ENCODE measurements at places on chromosomes 11 and 22.

DNA sequence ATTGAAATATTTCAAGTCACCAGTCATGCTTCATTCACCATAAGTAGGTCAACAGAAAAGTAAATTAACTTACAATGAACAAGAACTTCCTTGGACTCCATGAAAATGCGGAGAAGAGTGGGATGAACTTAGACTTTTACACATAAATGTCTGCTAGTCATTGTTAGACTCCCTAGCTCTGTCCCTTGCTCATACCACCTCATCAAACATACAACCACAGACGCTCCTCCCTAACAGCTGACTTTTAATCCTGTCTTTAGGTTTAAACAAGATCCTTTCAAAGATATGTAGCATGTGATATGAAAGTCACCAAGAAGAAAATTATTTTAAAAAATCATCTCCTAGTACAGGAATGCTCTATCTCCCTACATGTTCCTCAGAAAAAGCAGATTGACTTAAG, 248.1 kb downstream of the DLG2 start:
- DNase-seq: no peak

GRCh38 chr22:35882211-35883030, 146.2 kb downstream of the RBFOX2 start:
- DNase-seq: no peak

GRCh38 chr11:35118906-35119305, 20.1 kb upstream of the CD44 start:
- DNase-seq: no peak

- no peak for DNase-seq
Observed at GRCh38 chr11:35245786-35246185, 106.8 kb downstream of the CD44 start.

- DNase-seq: no peak
Observed at GRCh38 chr11:64107303-64107702, 58.6 kb downstream of the MACROD1 start.

DNA sequence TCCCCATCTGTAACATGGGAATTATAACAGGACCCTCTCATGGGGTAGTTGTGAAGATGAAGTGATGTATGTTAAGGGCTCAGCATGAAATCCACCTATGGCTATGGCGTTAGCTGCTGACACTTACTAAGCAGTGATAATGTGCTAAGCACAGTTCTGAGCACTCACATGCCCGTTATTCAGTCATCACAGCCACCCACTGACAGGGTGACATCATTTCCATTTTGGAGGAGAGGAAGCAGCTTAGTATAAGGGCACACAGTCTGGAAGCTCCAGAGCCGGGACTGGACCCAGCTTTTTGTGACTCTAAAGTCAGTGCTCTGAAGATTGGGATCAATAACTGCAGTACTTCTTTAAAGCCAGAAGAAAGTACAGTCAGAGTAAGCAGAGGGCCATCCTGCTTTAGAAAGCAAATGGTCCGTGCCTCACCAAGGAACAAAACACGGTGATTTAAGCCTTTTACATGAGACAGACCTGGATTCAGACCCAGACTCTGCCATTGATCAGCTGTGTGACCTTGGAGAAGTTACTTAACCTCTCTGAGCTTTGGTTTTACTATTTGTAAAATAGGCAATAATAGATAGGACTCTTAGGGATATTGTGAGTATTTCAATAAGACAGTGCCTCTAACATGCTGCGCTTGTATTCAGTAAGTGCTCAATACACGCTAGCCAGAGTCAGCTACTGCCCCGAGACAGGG, 61.5 kb downstream of the SGSM1 start:
- no peak for DNase-seq

DNA sequence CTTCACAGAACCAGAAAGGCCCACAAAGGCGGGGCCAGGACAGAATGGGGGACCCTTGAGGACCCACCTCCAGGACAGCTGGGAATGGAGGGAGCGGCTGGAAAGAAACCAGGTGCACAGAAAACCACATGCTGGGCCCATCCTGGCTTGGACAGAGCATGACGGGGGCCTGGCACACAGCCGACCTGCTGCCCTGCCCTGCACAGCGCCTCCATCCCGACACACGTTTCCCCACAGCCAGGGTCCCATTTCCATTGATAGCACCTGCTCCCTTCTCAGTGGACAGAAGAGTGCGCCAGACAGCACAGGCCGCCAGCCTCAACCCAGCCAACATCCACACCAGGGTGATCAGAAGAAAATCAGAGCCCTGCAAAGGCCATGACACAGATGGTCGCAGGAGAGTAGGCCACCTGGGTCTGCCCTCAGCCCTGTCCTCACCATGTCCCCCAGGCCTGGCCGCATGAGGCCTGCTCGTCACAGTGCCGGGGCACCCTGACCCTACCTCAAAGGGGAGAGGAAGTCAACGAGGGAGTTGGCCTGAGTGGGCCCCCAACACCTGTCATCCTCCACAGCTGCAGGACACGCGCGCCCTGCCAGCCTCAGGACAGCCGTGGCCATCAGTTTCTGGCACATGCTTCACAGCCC, 28.1 kb downstream of the BRD1 start:
- no peak for DNase-seq

DNA sequence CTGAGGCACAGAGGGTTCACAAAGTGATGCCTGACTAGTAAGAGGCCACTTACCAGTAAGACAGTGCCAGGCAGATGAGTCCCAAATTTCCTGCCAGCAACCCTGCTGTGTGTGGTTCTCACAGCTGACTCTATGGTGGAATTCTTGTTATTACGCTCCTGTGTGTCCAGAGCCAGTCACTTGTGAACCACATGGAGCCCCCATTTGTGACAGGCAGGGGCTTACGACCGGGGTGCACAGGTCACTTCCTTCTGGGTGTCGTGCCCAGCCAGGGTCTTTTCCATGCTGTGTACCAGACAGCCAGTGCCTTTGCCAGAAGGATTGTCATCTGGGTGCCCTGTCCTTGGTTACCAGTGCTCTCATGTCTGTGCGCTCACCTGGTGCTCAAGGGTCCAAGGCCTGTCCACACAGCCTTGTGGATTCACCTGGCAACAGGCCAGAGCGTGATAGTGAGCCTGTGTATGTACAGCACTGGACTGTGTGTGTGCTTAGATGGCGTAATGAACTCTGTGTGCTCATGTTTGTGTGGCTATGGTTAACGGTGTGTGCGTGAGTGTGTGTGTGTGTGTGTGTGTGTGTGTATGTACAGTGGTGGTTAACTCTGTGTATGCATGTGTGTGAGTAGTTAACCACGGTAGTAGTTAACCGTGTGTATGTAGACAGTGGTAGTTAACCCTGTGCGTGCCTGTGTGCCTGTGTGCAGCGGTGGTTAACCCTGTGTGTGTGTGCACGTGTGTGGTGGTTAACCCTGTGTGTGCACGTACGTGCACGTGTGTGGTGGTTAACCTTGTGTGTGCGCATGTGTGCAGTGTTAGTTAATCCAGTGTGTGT, 18.6 kb downstream of the GRAMD4 start:
- DNase-seq: no peak

DNA sequence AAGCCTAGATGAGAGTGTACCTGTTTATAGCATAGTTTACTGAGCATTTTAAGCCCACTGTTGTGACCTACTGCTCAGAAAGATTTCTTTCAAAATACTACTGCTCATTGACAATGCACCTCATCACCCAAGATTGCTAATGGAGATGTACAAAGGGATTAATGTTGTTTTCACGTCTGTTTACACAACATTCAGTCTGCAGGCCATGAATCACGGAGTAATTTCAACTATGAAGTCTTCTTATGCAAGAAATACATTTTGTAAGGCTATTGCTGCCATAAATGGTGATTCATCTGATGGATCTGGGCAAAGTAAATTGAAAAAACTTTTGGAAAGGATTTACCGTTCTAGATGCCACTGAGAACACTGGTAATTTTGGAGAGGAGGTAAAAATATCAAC, 112.9 kb downstream of the KIF18A start:
- no peak for DNase-seq

GRCh38 chr11:66559142-66559865, 9.1 kb downstream of the CTSF start:
- DNase-seq: no peak

DNA sequence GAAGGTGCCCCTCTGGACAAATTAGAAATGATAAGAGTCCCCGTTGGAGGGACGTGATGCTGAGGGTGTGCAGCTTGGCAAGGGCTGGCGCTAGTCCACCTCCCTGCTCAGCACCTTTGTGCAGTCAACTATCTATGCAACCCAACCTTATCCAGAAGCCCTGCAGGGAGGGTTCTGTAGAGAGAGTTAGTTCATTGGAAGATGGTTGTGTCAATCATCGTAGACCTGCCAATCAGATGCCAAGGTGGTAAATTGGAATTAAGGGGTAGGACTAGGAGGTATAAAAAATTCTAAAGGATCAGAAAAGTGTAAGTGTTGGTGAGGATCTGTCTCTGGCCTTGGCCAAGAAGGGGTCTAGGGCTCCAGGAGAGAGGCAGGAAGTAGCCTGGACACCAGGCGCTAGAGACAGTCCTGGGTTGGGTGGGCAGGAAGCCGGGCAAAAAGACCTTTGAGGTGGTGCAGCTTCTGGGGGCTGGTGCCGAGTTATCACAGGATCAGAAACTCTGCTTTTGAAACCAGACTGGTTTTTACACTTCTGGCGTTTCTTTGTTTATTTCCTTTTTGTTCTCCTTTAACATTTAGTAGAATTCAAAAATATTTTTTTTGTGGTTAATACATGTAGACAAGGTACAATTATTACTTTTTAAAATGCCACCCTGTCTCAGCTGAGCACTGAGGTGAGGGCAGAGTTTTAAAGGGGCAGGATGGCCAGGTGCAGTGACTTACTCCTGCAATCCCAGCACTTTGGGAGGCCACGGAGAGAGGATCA, 1.6 kb downstream of the C1QTNF6 start:
- DNase-seq: no peak

DNA sequence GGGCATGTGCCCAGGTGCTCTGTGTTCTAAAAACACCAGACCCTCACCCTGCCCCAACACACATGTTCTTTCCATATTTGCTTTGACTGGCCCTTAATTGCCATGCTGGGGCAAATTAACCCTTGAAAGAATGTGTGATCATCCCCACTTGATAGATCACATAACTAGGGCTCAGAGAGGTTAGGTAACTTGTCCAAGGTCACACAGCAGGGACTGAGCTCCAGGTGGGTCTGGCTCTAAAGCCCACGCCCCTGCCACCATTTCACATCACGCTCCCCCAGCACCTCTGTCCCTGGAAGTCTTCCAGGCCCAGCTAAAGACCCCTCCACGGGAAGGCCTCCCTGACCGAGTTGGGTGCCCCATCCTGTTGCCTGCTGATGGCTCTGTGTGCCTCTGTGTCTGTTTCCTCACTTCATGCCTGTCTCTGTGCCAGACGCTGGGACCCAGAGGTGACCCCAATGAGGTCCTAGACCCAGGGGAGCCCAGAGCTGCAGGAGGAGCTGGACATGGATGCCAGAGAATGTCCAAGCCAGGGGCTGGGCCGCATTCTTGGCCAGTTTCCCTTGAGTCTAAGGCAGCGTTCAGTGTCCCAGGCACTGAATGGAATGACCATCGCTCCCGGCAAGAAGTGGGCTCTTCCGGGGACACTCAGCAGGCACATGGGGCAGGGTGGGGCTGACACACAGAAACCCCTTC, 79.7 kb downstream of the MYO7A start:
- DNase-seq: no peak

- DNase-seq: no peak
Observed at GRCh38 chr22:49503896-49504521, 323.7 kb downstream of the BRD1 start.

- DNase-seq: no peak
Observed at GRCh38 chr11:66022401-66023185, 3.7 kb downstream of the CATSPER1 start.

DNA sequence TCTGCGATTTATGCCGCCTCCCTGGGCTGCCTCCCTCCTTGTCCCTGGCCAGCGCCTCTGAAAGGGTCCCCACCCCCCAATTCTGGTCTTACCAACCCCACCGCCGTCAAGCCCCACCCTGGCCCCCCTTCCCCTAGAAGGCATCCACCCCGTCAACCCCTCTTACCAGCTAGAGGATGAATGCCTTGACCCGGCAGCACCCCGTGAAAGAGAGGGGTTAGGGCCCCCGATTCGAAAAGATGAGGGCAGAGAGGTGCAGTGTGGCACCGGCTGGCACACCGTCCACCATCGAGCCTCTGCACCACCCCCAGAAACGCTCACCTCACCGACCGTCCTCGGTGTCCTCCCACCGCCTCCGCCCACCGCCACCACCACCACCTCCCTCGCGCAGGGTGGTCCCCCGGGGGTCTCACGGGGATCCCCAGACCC, 559 bp downstream of the ELFN2 start:
- DNase-seq: no peak

- DNase-seq: no peak
Observed at GRCh38 chr11:3982431-3982830, 112.2 kb upstream of the RRM1 start.

DNA sequence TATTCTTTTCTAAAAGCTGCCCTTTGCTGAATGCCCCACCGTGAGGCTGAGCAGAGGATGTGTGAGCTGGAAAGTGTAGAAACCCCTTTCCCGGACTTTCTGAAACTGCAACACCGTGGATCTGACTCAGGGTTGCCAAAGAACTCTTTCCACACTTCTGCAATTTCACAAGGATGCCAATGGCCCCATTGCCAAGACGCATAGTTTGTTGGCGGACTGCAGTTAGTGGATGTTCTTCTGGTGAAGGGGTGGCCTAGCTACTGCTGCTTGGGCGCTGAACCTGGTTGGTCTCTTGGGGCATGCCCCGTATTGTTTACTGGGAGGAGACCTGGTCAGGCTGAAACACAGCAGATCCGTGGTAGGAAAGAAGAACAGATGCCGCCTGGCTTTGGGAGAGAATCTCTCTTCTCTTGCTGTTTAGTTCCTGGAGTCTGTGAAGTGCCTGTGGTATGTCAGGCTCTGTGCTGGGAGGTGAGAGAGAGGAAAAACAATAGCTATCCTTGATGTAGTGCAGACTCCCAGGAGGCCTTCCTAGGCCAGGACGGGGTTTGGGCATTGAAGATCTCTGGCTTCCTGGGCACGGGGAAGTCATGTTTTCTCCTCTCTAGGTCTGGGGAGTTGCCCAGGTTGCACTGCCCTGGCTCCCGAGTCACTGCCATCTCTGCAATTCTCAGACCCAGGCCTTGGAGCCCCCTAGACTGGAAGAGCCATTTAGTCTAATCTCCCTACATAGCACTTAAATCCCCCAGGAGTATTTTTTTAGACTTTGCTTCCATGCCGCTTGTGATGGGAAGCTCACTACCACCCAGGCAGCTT, 26.9 kb downstream of the CD82 start:
- DNase-seq: no peak

DNA sequence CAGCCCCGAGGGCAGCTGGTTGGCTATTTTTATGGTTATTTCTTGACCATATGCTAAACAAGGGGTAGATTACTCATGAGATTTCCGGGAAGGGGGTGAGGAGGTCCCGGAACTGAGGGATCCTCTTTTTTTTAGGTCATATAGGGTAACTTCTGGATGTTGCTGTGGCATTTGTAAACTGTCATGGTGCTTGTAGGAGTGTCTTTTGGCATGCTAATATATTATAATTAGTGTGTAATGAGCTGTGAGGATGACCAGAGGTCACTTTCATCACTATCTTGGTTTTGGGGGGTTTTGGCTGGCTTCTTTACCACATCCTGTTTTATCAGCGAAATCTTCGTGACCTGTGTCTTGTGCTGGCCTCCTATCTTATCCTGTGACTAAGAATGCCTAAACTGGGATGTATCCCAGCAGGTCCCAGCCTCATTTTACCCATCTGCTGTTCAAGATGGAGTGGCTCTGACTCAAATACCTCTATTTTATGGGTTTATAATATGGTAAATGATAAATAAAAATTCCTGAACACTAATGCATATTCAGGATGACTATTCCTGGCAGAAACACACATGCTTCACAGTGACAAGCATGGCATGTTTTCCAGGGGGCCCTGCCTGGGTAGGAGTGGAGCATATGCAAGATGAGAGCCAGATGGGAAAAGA, 11.2 kb downstream of the KREMEN1 start:
- peak; percentile 69 for DNase-seq

Measured in GF-D8 (cell line).